Activated CD4-positive, alpha-beta memory T cell treated with anti-CD3 and anti-CD28 coated beads, Interleukin-2, amount 10 ng/mL, durations not matched to agents 7 days and 5 days (primary cell): ENCODE measurements at places on chromosomes 16 and 17.
A peak's percentile ranks its signal among the peaks of the same experiment; 100 is the strongest.

GRCh38 chr16:85220964-85221731 is 108.9 kb upstream of the CIBAR2 start:
- H3K4me1 ChIP-seq = no peaks in the 10 kb centered on the region
- H3K27ac ChIP-seq = no peak overlapping the region
- no peaks in the 10 kb centered on the region for H3K36me3 ChIP-seq
- no peak overlapping the region for H3K4me3 ChIP-seq

- no peak overlapping the region for H3K27ac ChIP-seq
- no peak for DNase-seq
- peaks cover 8% of the 10 kb centered on the region for H3K4me1 ChIP-seq
Measured at GRCh38 chr17:73641826-73642600, 2.2 kb downstream of the SDK2 start.

DNA sequence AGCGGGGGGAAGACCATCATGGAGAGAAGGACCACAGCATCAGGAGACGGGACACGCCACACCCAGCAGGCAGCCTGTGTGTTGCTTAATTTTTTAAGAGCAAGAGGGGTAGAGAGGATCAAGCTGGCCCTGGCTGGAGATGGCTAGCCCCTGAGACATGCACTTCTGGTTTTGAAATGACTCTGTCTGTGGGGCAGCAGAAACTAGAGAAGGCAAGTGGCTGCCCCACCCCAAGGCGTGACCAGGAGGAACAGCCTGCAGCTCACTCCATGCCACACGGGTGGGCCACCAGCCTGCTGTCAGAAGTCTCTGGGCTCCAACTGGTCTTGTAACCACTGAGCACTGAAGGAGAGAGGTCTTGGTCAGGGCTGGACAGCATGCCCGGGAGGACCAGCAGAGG is 75.5 kb downstream of the SOCS1 start:
- DNase-seq = no peak
- H3K27ac ChIP-seq = peak overlapping the region; percentile 75
- H3K36me3 ChIP-seq = peaks cover 31% of the 10 kb centered on the region
- H3K4me3 ChIP-seq = peak overlapping the region; percentile 2
- no peaks in the 10 kb centered on the region for H3K27me3 ChIP-seq

GRCh38 chr17:55005520-55005919 is 37.0 kb downstream of the STXBP4 start:
- DNase-seq = no peak
- no peaks in the 10 kb centered on the region for H3K4me1 ChIP-seq
- H3K27ac ChIP-seq = no peak overlapping the region
- no peak overlapping the region for H3K4me3 ChIP-seq

DNA sequence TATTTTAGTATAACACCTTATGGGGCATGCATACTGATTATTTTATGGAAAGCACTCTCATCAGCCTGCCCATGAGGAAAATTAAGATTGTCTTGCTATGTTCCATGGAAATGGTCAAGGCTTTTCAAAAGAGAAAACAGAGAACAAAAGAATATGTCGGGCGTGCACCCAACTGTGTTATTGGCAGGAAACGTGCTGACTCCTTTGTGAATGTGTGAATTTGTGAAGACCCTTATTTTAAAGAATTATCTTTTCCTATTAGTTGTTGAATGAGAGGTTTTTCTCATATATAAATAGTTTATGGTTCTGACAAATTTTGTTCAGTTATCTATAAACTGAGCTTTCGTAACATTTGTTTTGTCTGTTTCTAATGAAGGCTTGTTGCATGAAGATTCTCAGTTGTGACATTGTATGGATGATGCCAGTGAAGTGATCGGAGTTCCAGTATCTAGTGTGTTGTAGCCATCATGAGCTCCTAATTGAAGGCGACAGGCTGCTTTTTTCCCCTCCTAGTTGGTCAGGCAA is 180.0 kb downstream of the BCAS3 start:
- no peak for DNase-seq
- H3K27me3 ChIP-seq = no peaks in the 10 kb centered on the region
- no peaks in the 10 kb centered on the region for H3K4me1 ChIP-seq
- H3K36me3 ChIP-seq = no peaks in the 10 kb centered on the region
